ENCODE measurements at places on chromosomes 12 and 14.

DNA sequence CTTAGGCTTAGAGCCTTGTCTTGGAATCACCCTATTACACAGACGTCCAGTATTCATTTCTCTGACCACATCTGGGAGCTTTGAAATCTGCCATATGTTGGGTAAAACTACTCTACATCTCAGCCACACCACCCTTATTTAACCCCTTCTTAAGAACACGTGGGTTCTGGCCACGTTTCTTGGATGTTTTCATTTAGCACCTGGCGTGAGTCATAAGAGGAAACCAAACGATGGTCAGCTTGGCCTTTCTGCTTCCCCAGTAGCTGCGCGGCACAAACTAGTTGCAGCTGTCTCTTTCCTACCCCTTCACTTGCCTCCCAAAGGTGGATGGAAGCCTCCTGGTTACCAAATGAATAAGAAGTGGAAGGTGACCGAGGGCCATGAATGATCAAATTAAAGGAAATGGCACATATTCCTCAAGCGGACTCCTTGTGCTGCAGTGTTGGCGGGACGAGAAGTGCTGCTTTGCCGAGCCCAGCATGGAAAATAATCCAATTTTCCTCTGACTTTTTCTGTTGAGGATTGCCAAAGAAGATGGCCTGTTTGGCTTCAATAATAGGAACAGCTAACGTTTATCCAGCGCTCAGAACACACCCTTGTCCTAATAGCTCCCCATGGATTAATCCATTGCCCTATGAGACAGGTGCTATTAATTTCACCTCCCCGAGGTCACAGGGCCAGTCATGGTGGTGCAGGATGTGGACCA is 154.1 kb downstream of the ZNF664 start:
- DNase-seq, result no peak

- DNase-seq, result no peak
These were observed 114.5 kb upstream of the NCOR2 start for GRCh38 chr12:124681779-124682391.

DNA sequence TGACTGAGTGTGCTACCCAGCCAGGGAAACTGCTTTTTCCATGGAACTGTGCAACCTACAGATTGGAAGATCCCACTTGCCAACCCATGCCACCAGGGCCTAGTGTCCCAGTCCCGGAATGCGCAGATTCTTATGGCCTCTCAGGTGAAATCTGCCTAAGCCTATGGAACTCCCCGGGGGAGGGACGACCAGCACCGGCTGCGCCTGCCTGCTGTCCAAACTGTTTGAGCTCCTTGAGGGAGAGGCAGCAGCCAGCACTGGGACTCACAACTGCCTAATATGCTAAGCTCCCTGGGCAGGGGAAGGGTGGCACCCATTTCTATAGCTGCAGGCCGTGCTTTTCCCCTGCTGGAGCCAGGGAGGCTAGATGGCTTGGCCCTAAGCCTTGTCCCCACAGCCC is 92.5 kb upstream of the GZMB start:
- no peak for DNase-seq

DNA sequence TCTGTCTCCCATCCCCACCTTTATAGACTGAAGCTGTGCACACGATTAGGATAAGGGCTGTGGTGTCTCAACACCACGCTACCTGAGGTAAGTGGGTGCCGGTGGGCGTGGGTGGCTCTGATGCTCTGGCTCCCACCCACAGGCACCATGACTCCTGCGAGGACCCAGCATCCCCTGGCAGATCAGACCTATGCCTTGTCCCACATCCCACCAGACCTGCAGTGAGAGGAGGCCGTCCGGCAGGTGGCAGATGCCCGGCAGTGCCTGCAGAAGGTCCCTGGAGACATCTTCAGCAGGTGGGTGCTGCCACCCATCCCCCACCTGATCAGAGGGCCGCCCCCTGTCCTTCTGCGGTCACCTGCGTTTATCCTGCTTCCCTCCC is 104.4 kb upstream of the PRB2 start:
- no peak for DNase-seq

- no peak for DNase-seq
These were observed 100.5 kb upstream of the SLC38A2 start for GRCh38 chr12:46472893-46473633.

DNA sequence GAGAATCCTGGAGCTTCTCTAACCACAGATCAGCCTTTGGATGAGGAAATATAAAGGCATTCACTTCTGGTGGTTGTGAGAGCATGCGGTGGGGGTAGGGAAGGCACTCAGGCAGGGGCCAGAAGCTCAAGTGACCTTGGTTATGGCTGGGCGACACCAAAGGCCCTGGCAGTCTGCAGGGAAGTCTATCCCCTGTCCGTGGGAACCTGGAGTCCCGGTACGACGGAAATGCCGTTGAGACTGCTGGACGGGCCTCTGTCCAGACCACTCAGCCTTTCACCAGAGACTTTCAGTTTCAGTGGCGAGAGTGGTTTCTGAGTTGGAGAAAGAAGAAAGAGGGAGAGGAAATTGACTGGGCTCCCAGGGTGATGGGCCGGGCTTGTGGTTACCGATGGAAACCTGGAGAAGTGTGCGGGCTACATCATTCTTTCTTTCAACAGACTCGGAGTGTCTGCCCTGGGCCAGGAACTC is 20.9 kb downstream of the ISCA2 start:
- no peak for DNase-seq

DNA sequence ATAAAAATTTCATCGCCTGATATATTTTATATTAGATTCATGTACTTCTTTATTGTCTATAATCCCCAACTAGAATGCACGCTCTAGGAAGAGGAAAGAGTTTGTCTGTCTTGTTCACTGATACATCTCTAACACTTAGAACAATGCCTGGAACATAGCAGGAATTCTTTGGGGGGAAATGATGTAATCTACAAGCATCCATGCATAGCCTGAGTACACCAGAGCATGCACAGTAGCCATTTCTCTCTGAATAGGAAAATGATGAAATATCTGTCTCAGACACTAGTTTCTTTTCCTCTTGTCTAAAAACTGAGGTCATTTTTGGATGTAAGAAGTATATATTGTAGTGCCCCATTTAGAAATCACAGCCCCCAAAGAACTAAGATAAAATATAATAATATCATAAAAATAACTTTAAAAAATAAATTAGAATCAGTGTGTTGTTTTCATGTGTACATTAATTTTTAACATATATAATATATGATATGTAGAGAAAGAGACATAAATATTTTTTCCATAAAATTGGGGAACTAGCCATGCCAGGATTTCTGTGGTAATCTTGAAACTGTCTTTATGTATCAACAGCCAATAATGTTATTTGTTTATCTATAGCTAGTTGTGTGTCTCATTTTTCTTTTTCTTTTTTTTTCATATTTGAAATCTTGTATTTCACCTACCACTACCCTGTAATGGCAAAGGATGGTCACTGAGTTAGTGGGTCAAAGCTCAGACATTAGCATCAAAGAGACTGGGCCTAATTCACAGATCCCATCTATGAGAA is 155.6 kb upstream of the TMCC3 start:
- no peak for DNase-seq

- no peak for DNase-seq
These were observed 349.7 kb upstream of the FAR2 start for GRCh38 chr12:28799348-28799747.

- no peak for DNase-seq
These were observed 2.0 kb upstream of the SDS start for GRCh38 chr12:113405694-113406093.

- peak; percentile 54 for DNase-seq
These were observed 10.3 kb downstream of the RTL1 start for GRCh38 chr14:100893228-100893601.

- DNase-seq, result no peak
These were observed 21.5 kb downstream of the ANAPC5 start for GRCh38 chr12:121330692-121331091.

- no peak for DNase-seq
These were observed 57.8 kb upstream of the FSCB start for GRCh38 chr14:44564908-44565307.

GRCh38 chr12:12008931-12009611 is 61.7 kb upstream of the BCL2L14 start:
- peak; percentile 80 for DNase-seq

- DNase-seq, result no peak
These were observed 284.0 kb downstream of the PRKD1 start for GRCh38 chr14:29643433-29644211.

- no peak for DNase-seq
These were observed 101.4 kb downstream of the CALM1 start for GRCh38 chr14:90498198-90498597.

- no peak for DNase-seq
These were observed 272.1 kb upstream of the SEL1L start for GRCh38 chr14:81805785-81806184.

GRCh38 chr12:93892423-93893268 is 215.5 kb downstream of the CRADD start:
- DNase-seq, result no peak

GRCh38 chr12:97535582-97535981 is 73.0 kb downstream of the RMST start:
- DNase-seq, result no peak

DNA sequence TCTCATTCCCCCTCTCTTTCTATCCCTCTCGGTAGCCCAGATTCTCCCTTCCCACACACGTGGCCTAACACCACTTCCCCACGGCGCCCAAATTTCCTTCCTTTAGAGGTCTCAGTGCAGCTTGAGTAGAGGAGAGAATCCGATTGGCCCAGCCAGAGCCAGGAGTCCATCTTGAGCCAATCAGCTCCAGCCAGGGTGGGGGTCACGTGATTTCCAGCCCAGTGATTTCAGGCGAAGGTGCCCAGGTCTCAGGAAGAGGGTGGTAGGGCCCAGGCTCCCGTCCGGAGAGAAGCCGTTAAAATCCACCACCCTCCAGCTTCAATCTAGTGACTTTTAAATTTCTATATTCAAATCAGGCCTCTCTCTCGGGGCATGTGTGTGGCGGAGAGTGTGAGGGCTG is 45.2 kb upstream of the MYL2 start:
- DNase-seq, result no peak

GRCh38 chr12:14396071-14396470 is 30.6 kb downstream of the ATF7IP start:
- DNase-seq, result no peak

- no peak for DNase-seq
These were observed 821.7 kb downstream of the TMEM121 start for GRCh38 chr14:106347890-106348755.

GRCh38 chr14:76097547-76097946 is 54.2 kb upstream of the GPATCH2L start:
- no peak for DNase-seq

DNA sequence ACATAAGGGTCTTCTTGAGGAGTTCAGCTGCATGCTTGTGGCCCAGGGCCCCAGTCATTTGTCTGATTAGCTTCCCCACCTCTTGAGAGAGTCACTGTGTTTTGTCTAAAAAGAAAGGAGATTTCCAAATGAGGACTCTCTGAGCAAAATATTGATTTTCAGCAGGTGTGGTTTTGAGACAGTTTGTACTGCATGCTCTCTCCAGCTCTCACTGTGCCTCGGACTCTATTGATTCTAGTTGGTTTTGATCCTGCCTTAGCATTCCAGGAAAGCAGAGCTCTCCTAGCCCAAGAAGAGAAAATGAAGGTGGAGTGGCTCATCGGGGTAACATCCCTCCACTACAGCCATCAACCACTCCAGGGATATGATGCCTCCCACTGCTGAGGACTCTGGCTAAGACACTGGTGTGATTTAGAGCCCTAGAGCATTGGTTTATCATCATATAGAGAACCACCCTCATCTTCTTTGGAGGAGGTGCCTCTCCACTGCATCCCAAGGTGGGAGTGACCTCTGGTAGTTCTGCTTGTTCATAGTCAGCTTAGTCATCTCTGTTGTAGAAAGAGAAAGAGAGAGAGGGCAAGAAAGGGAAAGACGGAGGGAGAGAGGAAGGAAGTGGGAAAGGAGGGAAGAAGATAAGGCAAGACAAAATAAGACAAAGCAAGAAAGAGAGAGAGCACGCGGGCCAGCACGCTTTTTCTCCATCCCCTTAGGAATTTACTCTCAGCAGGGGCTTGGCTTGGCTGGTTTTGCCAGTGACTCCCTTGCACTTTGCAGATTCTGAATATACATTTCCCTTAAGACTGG is 365.6 kb downstream of the DPF3 start:
- no peak for DNase-seq

DNA sequence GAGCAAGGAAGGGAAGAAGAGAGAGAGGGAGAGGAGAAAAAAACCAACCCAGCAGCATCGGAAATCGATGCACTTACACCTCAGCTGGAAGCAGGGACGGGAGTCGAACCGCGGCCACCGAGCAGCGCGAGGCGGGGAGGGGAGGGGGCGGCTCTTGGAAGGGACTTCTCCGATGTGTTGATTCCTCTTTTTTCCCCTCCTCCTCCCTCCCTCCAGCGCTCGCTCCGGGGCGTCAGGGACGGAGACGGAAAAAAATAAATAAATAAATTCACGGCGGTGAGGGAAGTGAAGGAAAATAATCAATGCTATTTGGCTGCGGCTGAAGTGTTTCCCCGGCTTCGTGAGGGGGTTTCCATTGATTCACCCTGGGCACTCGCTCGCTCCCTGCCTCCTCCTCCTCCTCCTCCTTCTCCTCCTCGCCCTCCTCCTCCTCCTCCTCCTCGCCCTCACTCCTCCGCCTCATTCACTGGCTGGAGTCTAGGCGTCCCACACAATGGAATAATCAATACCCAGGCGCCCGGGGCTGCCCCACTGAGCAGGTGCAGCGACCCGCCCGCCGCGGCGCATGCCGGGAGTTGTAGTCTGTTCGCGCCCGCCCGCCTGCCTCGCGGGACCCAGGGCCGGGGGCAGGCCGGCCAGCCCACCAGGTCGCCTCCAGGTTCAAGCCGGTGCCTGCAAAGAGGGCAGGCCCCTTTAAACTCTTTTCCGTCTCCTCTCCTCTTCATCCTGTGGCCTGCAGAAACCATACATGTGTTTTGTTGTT is at the start of gene ZFHX2:
Gene ZFHX2, minus strand, starts transcription at position 500 of the 763 bp plus-strand sequence. CDS start 16,440 bp downstream, outside the sequence.
- DNase-seq, result peak; percentile 94

GRCh38 chr12:83199069-83199468 is 512.4 kb downstream of the TMTC2 start:
- no peak for DNase-seq

- DNase-seq, result no peak
These were observed 266.3 kb downstream of the ZFP36L1 start for GRCh38 chr14:68526512-68527091.

GRCh38 chr14:87810711-87811110 is 182.3 kb downstream of the GALC start:
- DNase-seq, result no peak

DNA sequence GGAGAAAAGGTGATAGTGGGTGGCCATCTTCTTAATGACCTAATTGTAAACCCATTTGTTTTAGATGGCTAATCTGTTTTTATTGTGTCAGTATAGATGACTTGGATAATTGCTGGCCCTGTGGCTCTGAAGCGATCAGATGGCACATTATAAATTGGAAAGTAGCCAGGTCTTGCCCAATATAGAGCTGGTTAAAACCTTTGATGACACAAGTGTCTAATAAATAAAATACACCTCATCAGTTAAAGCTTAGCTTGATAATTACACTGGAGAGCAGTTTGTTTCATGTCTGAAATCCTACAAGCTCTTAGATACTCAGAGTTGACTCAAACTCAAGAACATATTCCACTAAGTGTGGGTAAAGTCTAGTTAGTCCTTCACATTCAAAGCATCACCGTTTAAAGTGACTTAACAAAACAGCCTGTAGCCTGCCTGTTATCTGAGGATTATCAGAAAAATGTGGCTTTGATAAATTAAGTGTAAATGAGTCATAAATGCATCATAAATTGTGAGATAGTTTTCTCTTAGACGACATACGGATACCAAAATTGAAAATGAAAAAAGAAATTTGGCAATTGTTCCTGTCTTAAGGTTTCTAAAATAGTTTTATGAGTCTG is 280.9 kb downstream of the LRIG3 start:
- no peak for DNase-seq

Data from activated effector memory CD4-positive, alpha-beta T cell treated with anti-CD3 and anti-CD28 coated beads, Interleukin-2, amount 50 U/mL, for 16 hours (primary cell).